ENCODE measurements at places on chromosomes 3 and 15.

DNA sequence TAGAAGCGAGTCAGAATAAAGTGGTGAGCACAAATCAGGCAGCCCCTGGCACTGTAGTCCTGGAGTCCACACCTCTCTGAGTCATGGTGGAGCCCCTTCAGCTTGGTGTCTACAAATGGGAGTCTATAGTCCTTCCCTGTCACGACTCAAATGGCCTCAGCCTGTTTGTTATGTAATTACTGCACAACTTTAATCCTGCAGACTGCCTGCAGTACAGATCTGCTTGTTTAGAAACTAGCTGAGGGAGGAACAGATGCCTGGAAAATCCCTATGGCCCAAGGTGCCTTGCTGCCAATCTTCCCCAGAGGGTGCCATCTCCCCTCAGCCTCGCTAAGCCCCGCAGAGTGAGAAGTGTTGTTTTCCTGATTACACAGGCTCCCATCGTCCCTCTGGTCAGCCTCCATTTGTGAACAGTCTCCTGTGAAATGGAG lies 3.9 kb upstream of the CXCR6 start:
- DNase-seq = peak; percentile 1

GRCh38 chr15:80787316-80787715 lies 8.1 kb downstream of the CEMIP start:
- DNase-seq = no peak

DNA sequence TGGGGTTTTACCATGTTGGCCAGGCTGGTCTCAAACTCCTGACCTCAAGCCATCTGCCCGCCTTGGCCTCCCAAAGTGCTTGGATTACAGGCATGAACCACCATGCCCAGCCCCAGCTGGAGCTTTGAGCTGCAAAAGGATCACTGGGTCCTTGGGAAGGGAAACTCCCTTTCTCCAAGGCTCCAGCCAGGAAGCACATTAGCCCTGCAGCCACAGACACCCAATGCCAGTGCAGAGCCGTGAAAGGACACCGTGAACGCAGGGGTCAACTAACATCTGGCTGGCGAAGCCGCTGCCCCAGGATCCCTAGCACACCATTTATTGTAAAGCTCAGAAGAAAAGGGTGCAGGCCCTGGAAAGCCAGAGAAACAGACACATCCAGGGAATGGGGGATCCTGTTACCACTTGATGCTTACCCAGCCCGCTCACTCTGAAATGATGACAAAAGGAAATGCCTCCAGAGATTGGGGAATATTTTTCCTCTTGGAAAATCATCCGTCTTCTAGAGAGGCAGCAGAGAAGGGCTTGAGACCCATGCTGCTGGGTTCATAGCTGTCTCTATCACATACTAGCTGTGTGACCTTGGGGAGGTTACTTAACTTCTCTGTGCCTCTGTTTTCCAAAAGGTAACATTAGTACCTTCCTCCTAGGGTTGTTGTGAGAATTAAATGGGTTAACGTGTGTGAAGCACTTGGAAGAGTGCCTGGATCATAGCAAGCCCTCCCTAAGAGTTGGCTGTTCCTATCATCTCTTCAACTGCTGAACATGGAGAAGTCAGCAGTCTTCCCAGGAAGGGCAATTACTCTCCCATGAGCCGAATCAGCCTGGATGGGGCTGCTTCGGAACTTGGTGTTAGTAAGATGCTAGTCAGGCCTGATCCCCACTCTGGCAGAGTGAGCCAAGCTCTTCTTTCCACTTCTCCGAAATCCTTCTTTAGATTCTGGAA lies 40.8 kb downstream of the LMCD1 start:
- no peak for DNase-seq

DNA sequence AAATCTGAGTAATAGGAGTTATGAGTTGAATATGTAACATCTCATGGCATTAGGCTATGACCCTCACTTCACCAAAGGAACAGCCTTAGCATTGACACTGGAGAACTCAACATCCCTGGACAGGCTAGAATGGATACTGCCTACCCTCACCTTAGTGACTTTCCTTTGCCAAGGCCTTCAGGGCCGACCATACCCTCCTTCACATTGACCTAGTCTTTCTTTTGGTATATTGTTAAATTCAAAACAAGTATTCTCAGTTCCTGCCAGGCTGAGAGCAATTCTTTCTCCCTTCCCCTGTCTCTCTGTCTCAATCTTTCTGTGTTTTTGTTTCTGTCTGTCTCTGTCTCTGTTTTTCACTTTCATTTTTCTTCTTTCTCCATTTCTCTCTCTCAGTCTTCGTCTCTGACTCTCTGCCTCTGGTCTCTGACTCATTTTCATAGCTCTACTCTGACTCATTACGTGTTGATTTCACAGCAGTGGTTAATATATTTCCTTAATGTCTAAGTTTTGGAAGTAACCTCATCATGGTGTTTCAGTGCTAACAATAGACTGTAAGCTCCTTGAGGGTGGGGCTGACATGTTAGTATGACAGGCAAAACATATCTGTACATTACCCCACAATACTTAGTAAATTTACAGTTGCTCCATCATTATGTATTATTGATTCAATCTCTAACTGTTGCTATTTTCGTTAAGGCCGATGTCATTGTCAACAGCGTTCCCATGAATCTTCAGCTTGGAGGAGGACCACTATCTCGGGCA lies 32.5 kb downstream of the PARP15 start:
- DNase-seq = peak; percentile 26

GRCh38 chr15:85312486-85312885 lies 67.9 kb upstream of the AKAP13 start:
- peak; percentile 79 for DNase-seq

- DNase-seq = peak; percentile 23
Measured at GRCh38 chr3:45568848-45569762, 25.4 kb upstream of the LIMD1 start.

DNA sequence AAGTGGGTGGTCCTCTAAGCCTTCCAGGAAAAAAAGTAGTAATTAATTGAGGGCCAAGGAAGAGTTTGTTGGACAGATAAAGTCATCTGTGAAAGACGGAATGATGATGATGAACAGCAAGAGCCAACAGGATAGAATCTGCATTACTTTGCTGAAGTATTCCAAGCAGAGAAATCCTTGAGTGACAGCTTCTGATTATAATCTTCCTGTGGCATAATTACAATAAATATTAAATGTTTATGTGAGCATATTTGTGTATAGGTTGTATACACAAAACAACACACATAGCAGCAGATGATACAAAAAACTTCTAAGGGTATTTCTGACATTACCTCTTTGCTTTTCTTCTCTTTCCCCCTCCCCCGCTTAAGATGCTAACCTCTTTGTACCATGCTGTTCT lies 147.6 kb downstream of the SPATA16 start:
- DNase-seq = no peak

DNA sequence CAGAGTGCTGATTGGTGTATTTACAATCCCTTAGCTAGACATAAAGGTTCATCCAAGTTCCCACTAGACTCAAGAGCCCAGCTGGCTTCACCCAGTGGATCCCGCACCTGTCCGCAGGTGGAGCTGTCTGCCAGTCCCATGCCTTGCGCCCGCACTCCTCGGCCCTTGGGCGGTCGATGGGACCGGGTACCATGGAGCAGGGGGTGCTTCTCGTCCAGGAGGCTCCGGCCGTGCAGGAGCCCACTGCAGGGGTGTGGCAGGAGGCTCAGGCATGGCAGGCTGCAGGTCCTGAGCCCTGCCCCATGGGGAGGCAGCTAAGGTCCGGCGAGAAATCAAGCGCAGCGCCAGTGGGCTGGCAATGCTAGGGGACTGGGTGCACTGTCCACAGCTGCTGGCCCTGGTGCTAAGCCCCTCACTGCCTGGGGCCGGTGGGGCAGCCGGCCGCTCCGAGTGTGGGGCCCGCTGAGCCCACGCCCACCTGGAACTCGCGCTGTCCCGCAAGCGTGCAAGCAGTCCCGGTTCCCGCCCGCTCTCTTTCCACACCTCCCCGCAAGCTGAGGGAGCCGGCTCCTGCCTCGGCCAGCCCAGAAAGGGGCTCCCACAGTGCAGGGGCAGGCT lies 1206.3 kb downstream of the OTOL1 start:
- no peak for DNase-seq

- no peak for DNase-seq
Measured at GRCh38 chr3:39780352-39780751, 29.1 kb upstream of the MYRIP start.
